Activated naive CD8-positive, alpha-beta T cell treated with anti-CD3 and anti-CD28 coated beads, Interleukin-2, amount 10 ng/mL, durations not matched to agents 7 days and 5 days (primary cell): ENCODE measurements at places on chromosomes 1 and 21. TPM values are rescaled to one million over a fixed set of nuclear protein-coding genes. Genes with fewer than 3 reads are reported as not detected.
A peak's percentile ranks its signal among the peaks of the same experiment; 100 is the strongest.

Gene LAPTM5
- total RNA-seq, result 474 TPM

- no peak for DNase-seq
- no peak overlapping the region for H3K4me3 ChIP-seq
- H3K27ac ChIP-seq, result no peak overlapping the region
- peaks cover 49% of the 10 kb centered on the region for H3K4me1 ChIP-seq
Measured at GRCh38 chr1:147641695-147642592, 28.4 kb downstream of the ACP6 start.

GRCh38 chr1:41013796-41014195 lies 7.7 kb downstream of the SLFNL1 start:
- H3K27me3 ChIP-seq, result no peaks in the 10 kb centered on the region
- no peak for DNase-seq
- H3K36me3 ChIP-seq, result peaks cover 20% of the 10 kb centered on the region
- H3K27ac ChIP-seq, result peak overlapping the region; percentile 30
- H3K4me1 ChIP-seq, result peaks cover 5% of the 10 kb centered on the region

DNA sequence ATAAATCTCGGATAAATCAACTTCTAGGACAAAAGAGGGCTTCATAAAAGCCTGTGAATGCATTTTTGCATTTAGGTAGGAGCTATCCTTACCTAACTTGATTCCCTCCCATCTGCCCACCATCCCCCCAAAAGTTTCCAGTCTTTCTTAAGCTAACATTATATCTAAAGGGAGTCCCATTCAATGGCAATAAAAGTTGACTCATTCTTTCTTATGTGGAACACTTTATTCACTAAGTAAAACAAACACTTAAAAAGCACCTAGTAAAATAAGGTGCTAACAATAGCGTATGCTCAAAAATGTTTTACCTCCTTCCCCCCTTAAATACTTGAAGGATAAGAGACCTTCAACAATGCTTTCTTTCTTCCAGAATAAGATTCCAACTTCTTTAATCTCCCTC lies 83.8 kb downstream of the GON4L start:
- no peak overlapping the region for H3K27ac ChIP-seq
- no peak overlapping the region for H3K4me3 ChIP-seq
- H3K27me3 ChIP-seq, result no peaks in the 10 kb centered on the region
- H3K36me3 ChIP-seq, result peaks cover 52% of the 10 kb centered on the region
